ENCODE measurements at places on chromosomes 3 and 15. TPM values are rescaled to one million over a fixed set of nuclear protein-coding genes. Genes with fewer than 3 reads are reported as not detected.

Gene SPTSSB
- 51.6 TPM for total RNA-seq

- peaks cover 16% of the 10 kb centered on the region for H3K4me1 ChIP-seq
- no peak for DNase-seq
- H3K36me3 ChIP-seq = no peaks in the 10 kb centered on the region
- no peak overlapping the region for H3K4me3 ChIP-seq
- no peak overlapping the region for H3K27ac ChIP-seq
Measured at GRCh38 chr3:195113536-195114425, 157.2 kb downstream of the XXYLT1 start.

DNA sequence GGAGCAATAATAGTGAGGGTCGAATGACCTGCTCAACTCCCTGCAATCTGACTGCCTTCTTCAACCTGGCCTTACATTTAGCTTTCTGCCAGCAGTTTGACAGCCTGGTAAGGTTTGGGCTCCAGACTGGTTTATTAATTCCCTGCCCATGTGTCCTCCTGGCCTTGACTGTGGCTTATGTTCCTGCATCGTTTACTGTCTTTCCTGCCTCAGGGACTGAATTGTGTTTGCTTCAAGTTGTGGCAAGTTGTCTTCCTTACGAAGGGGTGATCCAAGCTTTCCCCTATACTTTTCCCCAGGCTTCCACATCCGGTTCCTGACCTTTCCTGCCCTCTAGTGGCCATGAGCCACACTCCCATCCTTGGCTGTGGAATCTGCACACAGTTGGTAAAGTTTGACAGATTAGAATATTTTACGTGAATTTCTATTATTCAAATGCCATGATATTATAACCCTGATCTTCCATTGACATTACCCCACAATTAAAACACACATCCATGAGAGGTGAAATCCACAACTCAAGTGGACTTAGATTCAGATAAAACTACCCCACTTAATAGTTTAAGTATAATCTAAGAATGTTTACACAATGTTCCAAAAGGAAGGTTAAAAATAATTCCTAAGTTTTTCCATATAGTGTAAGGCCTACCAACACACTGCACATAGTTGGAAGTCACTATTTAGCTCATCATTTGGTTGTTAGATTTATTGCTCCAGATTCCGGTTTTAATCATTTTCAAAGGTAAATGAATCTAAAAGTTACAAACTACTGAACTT, 95.7 kb downstream of the NEDD4 start:
- H3K36me3 ChIP-seq = no peaks in the 10 kb centered on the region
- no peaks in the 10 kb centered on the region for H3K27me3 ChIP-seq
- peak; percentile 55 for DNase-seq
- no peak overlapping the region for H3K27ac ChIP-seq

Gene RETNLB
- total RNA-seq = not detected

- no peaks in the 10 kb centered on the region for H3K36me3 ChIP-seq
- H3K27me3 ChIP-seq = no peaks in the 10 kb centered on the region
- DNase-seq = no peak
- no peak overlapping the region for H3K27ac ChIP-seq
- H3K4me1 ChIP-seq = no peaks in the 10 kb centered on the region
Measured at GRCh38 chr15:59400103-59400813, 27.6 kb upstream of the MYO1E start.

GRCh38 chr3:171747223-171747920, 62.9 kb downstream of the PLD1 start:
- no peaks in the 10 kb centered on the region for H3K27me3 ChIP-seq
- H3K27ac ChIP-seq = no peak overlapping the region
- DNase-seq = no peak
- no peaks in the 10 kb centered on the region for H3K4me1 ChIP-seq

DNA sequence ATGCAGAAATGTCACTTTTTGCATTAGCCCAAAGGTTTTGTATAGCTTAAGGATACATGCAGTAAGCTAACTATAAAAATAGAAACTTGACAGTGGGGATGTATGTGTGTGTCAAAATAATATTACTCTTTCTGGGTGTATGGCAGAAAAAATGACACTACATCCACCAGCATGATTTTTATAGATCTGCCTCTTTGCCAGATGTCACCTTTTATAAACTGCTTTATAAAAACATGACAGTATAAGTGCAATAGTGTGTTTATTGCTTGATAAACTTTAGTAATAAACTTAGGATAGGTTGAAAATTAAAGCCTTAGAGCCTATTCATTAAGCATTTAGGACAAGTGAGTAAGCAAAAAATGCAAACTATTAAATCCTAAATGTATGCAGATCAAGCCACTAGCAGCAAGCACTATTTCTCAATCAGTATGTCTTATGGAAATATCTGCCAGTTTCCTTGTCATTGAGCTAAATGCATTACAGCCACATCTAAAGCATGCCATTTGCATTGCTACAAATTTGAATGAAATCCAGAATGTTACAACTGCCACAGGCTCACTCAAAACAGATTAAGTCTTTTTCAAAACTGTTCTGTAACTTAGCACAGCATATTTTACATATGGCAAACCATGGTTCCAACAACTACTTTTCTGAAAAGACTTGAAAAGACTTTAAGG, 935.0 kb downstream of the FHIT start:
- H3K27ac ChIP-seq = no peak overlapping the region
- H3K4me3 ChIP-seq = no peak overlapping the region
- DNase-seq = no peak
- peaks cover 22% of the 10 kb centered on the region for H3K4me1 ChIP-seq
- H3K36me3 ChIP-seq = no peaks in the 10 kb centered on the region

DNA sequence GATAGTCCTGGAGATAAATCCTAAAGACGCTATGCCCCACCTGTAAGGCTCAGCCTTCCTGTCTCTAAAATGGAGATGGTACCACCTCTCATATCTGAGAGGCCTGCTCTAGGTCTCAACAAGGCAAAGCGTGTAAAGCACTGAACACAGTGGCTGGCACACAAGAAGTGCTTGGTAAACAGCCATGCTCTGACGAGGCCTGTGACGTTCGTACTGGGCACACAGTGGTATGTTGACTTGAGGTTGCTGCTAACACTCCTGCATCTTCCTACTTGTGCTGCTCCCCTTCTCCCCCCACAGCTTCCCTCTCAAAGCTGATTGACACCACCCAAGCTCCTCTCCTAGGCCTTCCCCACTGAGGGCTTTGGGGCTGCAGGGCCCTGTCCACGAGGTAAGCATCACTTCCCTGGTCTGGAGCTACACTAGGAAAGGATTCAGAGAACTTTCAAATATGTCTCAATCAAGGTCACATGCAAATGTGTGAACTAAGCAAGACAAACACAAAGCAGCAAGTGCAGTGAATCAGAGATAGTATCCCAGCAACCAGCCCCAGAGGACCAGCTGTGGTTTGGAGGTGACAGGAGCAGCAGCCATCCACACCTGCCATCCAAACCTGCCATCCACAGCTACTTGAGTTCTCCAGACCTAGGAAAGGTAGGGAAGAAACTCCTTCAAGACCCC, 177.5 kb downstream of the STT3B start:
- DNase-seq = no peak
- no peak overlapping the region for H3K27ac ChIP-seq
- H3K36me3 ChIP-seq = peaks cover 1% of the 10 kb centered on the region
- H3K4me1 ChIP-seq = no peaks in the 10 kb centered on the region

DNA sequence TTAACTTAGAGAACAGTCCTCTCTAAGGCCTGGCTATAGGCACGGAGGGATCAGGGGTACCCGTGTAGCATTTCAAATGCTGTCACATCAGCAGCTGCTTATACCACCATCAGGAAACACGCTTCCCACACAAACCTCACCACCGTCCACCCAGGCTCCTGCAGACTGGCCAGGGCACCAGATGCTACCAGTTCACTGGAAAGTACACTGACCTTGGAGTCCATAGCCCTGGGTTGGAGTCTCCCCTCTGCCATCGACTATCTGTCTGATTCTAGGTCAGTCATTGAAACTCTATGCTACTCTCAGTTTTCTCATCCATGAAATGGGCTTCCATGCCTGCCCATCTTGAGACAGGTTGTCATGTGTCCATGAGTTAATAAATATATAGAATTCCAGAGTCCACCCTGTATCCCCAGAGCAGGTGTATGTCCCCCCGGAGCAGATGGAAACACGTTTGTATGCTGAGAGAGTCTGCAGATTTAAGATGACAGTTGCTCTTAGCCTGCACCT, 156.0 kb upstream of the SMAD3 start:
- no peaks in the 10 kb centered on the region for H3K36me3 ChIP-seq
- no peaks in the 10 kb centered on the region for H3K27me3 ChIP-seq
- no peak for DNase-seq
- H3K27ac ChIP-seq = no peak overlapping the region

DNA sequence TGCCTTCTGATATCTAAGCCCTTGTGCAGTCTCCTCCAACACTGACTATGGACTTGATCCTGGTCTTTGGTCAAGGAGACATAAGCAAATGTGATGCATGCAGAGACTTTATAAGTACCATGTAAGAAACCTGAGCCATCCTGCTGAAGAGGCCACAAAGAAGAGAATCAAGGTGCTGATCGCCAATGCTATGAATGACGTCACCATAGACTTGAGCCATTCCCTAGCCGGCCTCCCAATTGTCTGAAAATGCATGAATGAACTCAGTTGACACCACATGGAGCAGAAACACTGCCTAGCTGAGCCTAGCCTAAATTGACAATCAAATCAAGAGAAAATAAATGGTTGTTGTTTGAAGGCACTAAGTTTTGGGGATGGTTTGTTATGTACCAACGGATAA, 51.9 kb downstream of the CERS3 start:
- no peaks in the 10 kb centered on the region for H3K27me3 ChIP-seq
- H3K4me3 ChIP-seq = no peak overlapping the region
- no peak for DNase-seq
- no peaks in the 10 kb centered on the region for H3K4me1 ChIP-seq
- no peaks in the 10 kb centered on the region for H3K36me3 ChIP-seq
- H3K27ac ChIP-seq = no peak overlapping the region

Gene FGD5
- total RNA-seq = 0.16 TPM

- H3K27ac ChIP-seq = no peak overlapping the region
- no peak for DNase-seq
- H3K36me3 ChIP-seq = no peaks in the 10 kb centered on the region
- H3K4me1 ChIP-seq = no peaks in the 10 kb centered on the region
- no peak overlapping the region for H3K4me3 ChIP-seq
- no peaks in the 10 kb centered on the region for H3K27me3 ChIP-seq
Measured at GRCh38 chr3:72470904-72471417, 377.3 kb downstream of the SHQ1 start.

DNA sequence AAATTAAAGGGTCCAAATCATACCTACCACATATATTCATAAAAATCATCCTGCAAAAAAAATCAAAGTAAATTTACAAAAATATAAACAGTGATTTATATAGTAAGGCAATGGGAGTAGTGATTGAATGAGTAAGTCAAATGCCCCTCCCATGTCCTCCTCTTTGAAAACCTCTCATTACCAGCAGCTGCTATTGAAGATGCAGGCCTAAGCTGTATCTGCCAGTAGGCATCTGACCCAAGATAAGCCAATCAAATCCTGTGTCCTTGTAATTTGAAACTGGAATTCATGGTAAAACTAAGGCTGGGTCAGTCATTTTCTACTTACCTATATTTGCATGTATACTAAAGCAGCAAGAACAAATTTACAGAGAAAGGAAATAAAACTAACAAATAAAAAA, 60.4 kb upstream of the POU1F1 start:
- no peak overlapping the region for H3K27ac ChIP-seq
- H3K36me3 ChIP-seq = no peaks in the 10 kb centered on the region
- peaks cover 21% of the 10 kb centered on the region for H3K4me1 ChIP-seq

Gene ASB14
- not detected for total RNA-seq

GRCh38 chr15:41981371-41982132, 9.2 kb upstream of the EHD4 start:
- no peak for DNase-seq
- no peaks in the 10 kb centered on the region for H3K27me3 ChIP-seq
- peaks cover 46% of the 10 kb centered on the region for H3K4me1 ChIP-seq
- H3K27ac ChIP-seq = peak overlapping the region; percentile 88

Gene SPATA12
- 0.16 TPM for total RNA-seq

DNA sequence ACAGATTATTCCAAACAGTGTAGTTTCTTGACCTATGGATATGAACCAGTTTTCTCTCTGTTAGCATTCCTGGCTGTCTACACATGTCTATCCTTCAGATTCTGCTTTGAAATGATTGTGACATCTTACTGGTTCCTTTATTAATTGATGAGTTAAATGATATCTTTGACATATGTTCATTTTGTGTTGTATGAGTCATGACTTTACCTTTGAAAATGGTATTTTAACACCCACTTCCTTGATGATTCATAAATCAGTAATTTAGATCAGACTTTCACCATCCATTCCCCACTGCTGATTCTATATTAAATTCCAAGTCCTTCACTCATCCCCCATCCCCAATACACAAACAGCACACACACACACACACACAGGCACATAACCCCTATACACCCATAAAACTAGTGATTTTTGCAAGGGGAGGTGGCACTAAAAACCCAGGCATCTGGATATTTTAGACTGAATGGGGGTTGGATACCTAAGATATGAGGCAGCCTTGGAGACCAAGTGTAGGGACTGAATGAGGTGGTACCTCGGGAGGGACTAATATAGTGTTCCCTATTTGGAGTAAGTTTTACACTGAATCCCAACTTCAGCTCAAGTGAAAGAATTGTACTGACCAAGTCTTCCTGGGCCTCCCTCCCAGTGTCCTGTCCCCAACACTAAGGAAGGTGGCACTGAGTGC, 9.7 kb downstream of the CCK start:
- DNase-seq = no peak
- H3K27me3 ChIP-seq = no peaks in the 10 kb centered on the region
- H3K4me3 ChIP-seq = no peak overlapping the region
- H3K36me3 ChIP-seq = no peaks in the 10 kb centered on the region
- no peaks in the 10 kb centered on the region for H3K4me1 ChIP-seq

GRCh38 chr3:138467931-138468330, 33.5 kb downstream of the ESYT3 start:
- H3K36me3 ChIP-seq = no peaks in the 10 kb centered on the region
- no peak overlapping the region for H3K27ac ChIP-seq
- no peak overlapping the region for H3K4me3 ChIP-seq
- DNase-seq = no peak
- H3K4me1 ChIP-seq = no peaks in the 10 kb centered on the region

Gene TMEM42
- 8.8 TPM for total RNA-seq

GRCh38 chr15:88911766-88912118, 1.4 kb downstream of the MFGE8 start:
- peaks cover 5% of the 10 kb centered on the region for H3K36me3 ChIP-seq
- H3K4me3 ChIP-seq = peak overlapping the region; percentile 80
- H3K27me3 ChIP-seq = no peaks in the 10 kb centered on the region
- peak overlapping the region; percentile 74 for H3K27ac ChIP-seq
- peaks cover 15% of the 10 kb centered on the region for H3K4me1 ChIP-seq

- H3K27me3 ChIP-seq = no peaks in the 10 kb centered on the region
- H3K4me3 ChIP-seq = no peak overlapping the region
- H3K36me3 ChIP-seq = no peaks in the 10 kb centered on the region
- no peaks in the 10 kb centered on the region for H3K4me1 ChIP-seq
- DNase-seq = no peak
Measured at GRCh38 chr3:78754066-78754743, 1013.6 kb downstream of the ROBO1 start.

Gene SLC2A2
- total RNA-seq = 4.0 TPM

GRCh38 chr3:89173546-89173945, 66.1 kb downstream of the EPHA3 start:
- H3K27me3 ChIP-seq = no peaks in the 10 kb centered on the region
- DNase-seq = no peak
- no peaks in the 10 kb centered on the region for H3K36me3 ChIP-seq
- no peak overlapping the region for H3K4me3 ChIP-seq

Gene TMEM62
- total RNA-seq = 22.0 TPM

Measured in Caco-2 (cell line).